GM23338 (cell line): ENCODE measurements at places on chromosomes 11 and 22. TPM values are rescaled to one million over a fixed set of nuclear protein-coding genes. Genes with fewer than 3 reads are reported as not detected.
A peak's percentile ranks its signal among the peaks of the same experiment; 100 is the strongest.

LSP1 gene
- not detected in 2 replicates for total RNA-seq

OR5A1 gene
- 0.03 TPM in 1 of 2 replicates, not detected in the other for total RNA-seq

ZNF280A gene
- total RNA-seq: not detected in 2 replicates

CARD10 gene
- total RNA-seq: 17.0 and 17.2 TPM in 2 replicates

ASPHD2 gene
- total RNA-seq: 9.3 and 10.0 TPM in 2 replicates

OR5AR1 gene
- not detected in 2 replicates for total RNA-seq

OR2AG2 gene
- total RNA-seq: 0.31 and 0.45 TPM in 2 replicates

GRCh38 chr22:17112491-17113042, 8.6 kb downstream of the TMEM121B start:
- no peak for DNase-seq

DNA sequence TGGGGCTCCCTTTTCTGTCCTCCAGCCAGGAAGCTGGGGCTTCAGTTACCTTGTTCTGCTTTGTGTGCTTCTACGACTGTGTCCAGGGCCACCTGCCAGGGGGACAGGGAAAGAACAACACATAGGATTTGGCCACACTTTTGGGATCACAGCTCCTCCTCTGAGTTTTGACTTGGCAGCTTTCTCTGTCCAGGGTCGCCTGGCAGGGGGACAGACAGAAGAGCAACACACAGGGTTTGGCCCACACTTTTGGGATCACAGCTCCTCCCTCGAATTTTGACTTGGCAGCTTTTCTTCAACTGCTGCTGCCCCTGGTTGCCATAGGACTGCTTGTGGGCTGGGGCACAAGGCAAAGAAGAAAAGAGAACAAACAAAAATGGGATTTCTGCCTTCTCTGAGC, 19.1 kb downstream of the INCENP start:
- no peak for DNase-seq

GRCh38 chr11:119694334-119694733, 34.7 kb downstream of the NECTIN1 start:
- no peak for DNase-seq

DNA sequence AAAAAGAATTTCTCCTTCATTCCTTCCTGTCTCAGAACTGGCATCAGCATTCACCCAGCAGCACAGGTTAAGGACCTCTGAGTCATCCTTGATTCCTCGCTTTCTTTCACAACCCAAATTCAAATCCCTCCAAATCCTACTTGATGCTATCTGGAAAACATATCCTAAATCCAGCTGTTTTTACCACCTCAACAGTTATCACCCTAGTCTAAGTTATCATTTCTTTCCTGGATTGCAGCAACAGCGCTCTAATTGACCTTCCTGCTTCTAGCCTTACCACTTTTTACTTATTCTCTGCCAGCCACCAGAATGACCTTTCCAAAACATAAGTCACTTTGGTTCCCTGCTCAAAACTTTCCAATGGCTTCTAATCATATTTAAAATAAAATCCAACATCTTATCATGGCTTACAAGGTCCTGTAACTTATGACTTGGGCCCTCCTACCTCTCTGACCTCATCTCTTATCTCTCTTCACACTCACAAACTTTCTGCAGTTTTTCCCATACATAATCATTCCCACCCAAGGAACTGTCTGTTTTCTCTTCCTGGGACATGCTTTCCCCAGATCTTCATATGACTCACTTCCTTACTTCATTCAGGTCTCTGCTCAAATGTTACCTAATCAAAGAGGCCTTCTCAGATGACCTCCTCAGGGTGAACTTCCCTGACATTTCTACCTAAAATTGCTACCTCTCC, 119.4 kb downstream of the TTC28 start:
- DNase-seq: no peak

GRCh38 chr22:35257002-35257320, 332 bp upstream of the HMGXB4 start:
- no peak for DNase-seq

DNA sequence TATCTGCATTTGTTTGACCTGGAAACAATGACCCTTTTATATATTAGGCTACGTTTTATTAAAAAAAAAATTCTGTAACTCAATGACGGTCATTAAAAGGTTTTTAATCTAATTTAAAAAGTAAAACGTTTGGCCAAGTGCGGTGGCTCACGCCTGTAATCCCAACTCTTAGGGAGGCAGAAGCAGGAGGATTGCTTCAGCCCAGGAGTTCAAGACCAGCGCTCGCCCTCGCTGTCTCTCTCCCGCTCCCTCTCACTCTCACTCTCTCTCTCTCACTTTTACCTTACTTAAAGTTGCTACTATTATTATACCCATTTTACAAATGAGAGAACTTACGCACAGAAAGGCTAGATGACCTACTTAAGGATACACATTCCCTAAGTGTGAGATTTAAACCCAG, 814 bp upstream of the NARS2 start:
- peak; percentile 15 for DNase-seq

DNA sequence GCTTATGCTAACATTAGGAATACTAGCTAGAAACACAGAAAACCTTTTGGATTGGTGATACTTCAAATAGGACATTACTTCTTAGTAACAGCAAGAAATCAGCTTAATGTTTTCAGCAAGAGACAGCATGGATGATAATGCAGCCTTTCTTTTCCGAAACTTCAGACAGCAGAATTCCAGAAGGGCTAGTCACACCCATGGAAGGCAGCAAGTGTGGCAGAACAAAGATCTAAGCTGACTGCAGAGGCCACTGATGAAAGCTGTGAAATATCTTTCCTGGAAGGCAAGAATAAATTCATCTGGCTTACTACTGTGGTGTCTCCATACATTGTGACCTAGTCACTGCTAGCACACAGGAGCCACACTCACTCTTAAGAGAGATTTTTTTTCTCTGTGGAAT, 100.3 kb downstream of the CCDC83 start:
- DNase-seq: no peak

DNA sequence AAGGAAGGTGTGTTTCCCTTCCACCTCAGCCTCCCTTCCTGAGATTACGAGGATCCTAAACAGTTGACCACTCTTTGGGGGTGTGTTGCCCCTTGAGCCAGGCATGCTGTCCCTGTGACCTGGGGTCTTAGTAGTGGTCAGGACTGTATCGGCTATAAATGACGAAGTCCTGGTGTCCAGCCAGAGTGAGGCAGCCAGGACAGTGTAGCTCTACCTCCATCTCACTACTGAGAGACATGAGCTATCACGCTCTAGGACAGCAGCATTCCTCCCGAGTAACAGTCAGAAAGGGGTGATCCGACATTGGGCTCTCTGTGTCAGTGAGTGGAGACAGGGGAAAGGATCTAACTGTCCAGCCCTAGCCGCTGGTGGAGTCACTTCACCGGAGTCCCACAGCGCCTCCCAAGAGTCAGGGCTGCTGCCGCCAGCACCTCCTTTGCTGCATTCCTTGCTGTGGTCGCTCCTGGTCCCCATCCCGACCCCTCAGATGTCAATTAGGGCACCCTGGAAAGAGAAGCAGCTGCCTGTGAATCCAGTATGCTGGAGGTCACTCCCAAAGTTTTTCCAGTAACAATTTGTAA, 3.3 kb upstream of the B3GNT6 start:
- DNase-seq: no peak

DNA sequence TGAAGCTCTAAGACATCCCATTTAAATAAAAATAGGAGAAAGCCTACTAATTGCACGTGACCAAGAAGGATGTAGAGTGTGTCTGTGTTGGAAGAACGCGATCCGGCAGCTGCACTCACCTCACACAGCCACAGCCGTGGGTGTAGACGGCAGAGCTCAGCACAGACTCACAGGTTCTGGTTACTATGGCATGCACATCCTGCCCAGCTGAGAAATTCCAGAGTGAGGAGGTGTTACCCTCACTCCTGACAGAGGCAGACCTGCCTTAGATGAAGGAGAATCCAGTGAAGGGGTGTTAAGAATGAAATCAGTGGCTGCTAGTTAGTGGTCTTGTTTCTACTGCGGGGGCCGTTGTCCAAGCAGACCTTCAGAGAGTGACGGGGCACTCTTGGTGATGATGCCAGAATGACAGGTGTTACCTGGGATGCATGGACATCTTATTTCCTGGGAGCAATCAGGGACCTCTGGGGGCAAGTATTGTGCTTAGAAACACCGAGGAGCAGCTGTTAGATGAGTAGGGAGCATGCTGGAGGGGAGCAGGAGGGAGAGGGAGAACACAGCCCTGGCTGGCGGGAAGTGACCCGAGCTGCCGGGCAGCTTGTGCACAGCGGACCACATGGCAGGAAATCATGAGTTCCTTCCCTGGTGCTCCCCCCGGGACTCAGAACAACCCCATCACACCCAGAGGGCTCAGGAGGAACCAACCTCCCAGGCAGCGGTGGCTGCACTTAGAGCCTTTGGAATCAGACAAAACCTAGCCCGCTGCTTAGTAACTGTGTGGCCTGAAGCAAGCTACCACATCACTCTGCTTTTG, 12.3 kb downstream of the KCNJ5 start:
- peak; percentile 79 for DNase-seq

DNA sequence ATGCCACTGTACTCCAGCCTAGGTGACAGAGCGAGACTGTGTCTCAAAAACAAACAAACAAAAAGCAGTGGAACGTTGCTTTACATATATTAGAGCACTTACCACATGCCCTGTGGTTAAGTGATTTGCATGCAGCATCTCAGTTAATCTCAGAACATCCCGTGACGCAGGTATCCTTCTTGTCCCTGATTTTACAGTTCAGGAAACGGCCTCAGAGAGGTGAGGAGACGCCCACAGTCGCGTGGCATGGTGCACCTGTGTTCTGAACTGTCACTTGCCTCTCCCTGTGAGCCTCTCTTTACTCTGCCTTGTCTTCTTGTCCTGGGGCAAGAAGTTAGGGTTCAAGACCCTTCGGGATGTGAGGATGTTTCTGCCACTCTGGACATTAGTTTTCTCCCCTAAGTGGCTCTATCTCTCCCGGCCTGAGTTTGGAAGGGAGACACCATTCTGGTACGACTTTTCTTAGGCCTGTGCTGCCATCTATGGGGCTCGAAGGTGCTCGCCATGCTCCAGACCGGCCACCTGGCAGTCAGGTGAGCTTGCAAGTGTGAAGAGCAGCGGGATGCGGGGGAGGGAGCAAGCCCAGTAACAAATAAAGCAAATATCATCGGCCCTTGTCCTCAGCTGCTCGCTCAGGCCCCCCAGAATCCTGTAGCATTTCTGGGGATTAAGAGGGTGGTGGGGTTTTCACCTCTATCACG, 25.6 kb downstream of the YWHAH start:
- peak; percentile 95 for DNase-seq
